ENCODE measurements at places on chromosomes 4 and X.

GRCh38 chr4:123064390-123064789, 142.0 kb upstream of the NUDT6 start:
- no peak for DNase-seq

DNA sequence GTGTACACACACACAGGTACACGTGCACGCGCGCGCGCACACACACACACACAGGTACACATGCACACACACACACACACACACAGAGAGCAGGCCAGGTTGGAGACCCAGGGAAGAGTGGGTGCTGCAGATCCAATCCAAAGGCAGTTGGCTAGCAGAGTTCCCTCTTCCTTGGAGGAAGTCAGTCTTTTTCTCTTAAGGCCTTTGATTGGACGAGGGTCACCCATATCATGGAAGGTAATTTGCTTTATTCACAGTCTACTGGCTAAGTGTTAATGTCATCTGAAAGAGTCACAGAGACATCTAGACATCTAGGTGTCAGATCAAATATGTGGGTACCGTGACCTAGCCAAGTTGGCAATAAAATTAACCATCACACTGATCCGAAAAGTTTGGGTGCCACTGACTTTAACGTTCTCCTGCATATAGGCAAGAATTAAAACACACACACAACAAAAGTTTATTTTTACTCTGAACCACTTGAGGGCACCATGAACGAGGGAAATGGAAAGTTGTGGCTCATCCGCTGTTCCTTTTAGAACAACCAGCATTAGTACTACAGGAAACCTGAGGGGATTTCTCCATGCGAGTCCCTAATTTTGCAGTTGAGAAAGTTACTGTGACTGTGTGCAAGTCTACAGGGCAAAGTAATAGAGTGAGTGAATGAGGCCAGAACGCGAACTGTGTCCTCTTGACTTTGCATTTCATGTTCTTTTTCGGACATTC, 66.0 kb upstream of the STOX2 start:
- DNase-seq, result peak; percentile 32

DNA sequence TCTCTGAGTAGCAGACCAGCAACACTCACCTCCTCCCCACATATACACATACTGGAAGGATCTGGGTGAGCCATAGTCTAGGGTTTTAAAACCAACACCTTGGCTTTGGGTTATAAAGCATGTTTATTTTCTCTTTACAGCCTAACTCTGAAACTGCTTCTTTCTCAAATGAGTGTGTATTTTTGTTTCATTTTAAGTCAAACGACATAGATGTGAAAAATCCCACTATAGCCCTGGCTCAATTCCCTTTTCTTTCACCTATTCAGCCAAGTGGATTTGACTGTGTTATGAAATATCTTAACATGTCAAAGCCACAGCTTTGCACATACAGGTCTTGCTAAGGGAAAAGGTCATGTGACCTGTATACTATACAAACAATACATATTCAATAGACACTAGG, 13.8 kb downstream of the NEXMIF start:
- no peak for DNase-seq

DNA sequence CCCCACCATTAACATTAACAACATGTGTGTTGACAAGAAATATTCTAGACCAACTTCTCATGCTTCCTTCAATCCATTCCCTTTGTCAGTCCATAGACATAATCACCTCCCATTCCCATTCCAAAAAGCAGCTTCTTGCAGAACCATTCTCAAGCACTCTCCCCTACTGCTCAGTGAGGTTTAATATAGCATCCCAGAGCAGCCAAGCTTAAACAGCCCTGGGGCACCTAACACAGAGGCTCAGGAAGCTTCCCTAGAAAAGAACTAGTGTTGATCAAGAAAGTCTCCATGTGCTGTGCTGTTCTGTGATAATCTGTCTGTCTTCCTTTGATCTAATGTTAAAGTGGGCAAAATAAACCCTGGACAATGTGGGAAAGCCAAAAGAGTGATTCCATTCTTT, 174.2 kb upstream of the NOCT start:
- DNase-seq, result no peak

DNA sequence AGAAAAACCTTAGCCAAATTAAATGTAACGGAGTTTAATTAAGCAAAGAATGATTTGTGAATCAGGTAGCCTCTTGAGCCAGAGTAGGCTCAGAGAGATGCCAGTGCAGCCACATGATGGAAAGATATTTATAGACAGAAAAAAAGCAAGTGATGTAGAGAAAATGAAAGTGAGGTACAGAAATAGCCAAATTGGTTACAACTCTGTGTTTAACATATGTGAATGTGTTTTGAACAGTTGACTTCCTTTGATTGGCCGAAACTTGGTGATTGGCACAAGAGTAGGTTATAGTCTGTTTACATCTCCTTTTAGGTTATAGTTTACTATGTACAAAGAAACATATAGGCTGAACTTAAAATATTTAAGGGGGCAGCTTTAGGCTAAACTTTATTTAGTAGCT, 459.9 kb upstream of the BOD1L1 start:
- DNase-seq, result no peak

GRCh38 chr4:112513971-112514646, 1.9 kb downstream of the NEUROG2 start:
- no peak for DNase-seq

Data from iPS-NIHi11 (cell line).